ENCODE measurements at places on chromosomes 2 and 18.
A peak's percentile ranks its signal among the peaks of the same experiment; 100 is the strongest.

DNA sequence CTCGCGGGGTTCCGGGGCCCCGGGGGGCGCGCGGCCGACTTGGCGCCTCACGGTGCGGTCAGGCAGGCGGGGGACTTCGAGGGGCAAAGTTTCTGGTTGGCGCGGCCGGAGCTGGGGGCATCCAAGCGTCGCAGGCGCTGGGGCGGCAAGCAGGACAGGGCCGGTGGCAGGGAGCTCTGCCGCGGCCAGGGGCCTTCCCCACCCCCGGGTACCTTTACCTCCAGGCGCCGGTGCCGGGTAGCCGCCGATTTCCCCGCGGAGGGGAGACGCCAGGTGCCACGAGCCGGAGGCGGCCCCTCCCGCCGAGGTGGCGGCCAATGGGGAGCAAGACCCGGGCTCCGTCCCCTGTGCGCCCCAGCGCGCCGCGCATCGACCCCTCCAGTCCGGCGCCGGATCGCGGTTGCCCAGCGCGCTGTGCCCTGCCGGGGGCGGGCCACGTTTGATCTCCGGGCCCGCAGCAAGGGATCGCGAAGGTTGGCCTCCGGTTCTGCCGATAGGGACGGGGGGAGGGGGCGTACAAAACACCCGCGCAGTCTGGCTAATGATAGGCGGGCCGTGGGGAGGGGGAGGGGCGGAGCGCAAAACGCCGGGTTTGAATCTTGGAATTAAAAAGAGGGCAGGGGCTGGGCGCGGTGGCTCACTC, at the start of gene ST8SIA5:
Gene ST8SIA5 (minus strand): TSS at position 495 of the 643 bp plus-strand sequence. CDS start 545 bp downstream, outside the sequence.
- peak; percentile 11 for DNase-seq

DNA sequence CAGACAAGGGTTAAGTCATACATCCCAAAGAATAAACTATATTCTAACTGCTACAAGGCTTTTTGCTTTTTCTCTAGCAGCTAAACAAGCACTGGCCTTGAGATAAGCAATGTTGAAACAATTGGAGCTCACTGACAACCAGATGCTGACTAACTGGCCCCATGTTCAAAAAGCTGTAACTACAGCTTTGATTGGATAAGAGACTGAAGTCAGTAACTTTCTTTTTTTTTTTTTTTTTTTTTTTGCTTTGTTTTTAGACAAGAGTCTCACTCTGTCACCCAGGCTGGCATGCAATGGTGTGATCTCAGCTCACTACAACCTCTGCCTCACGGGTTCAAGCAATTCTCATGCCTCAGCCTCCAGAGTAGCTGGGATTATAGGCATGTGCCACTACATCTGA, 45.4 kb upstream of the TMEM163 start:
- DNase-seq, result no peak

DNA sequence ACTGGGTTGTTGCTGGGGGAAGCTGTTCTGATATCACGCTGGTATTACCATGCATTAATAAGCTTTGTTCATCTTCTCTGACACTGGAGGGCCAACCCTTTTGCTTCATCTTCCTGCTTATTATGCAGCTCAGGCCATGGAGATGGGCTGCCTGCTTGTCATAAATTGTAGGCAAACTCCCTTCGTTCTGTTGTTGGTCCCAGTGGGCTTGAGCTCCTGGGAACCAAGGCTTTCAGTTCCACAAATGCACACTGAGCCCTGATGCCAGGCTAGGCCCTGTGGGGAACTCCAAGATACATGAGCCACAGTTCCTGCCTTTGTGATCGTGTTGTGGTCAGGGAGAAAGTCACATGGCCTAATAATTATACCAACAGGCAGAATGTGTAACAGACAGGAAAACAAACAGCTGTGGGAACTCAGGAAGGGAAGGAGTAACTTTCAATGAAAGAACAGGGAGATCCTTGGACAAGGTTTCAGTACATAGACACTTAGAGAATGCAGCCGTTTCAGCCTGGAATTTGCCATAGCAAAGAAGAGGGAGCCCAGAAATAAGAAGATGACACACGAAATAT, 49.0 kb upstream of the BCL2L11 start:
- DNase-seq, result peak; percentile 75

DNA sequence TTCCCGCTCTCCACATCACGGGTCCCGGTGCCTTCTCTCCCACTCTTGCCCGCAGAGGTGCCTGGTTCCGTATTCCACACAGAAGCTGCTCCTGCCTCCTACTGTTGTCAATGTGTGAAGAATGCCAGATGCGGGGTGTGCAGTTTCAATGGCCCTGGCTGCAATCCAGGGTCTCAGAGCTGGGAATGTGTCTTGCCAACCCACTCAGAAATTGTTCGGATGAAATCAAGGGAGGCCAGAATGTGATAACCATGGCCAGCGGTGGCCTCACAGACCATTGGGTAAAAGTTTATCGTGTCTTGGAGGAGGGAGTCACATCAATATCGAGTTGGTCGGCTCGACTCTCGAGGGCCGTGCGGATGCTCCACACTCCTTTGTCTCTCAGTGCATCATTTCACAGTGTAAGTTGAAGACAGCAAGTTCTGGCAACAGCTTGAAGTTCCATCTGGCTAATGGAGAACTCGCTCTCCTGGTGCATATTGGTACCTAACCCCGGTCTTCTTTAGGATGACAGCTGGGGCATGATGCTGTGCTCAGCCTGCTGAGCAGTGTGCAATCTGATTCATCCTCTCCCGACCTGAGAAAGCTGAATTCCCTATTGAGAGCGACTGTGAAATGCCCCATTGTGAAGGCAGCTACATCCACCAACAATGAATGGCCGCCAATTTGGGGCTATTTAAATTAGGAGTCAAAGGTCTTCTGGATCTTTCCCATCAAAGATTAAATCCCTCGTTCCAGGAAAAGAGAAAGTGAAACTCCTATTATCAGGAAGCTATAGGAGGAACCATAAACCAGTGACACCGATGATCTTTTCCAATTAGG, 389.0 kb downstream of the SOX11 start:
- no peak for DNase-seq
